Kasumi-1 (cell line): ENCODE measurements at places on chromosomes 5 and 9.

GRCh38 chr9:120983259-120983837, 56.8 kb upstream of the TRAF1 start:
- DNase-seq = no peak

- no peak for DNase-seq
Measured at GRCh38 chr5:37370550-37370863, 399 bp downstream of the NUP155 start.

- no peak for DNase-seq
Measured at GRCh38 chr9:122164286-122164685, 4.6 kb downstream of the MORN5 start.

DNA sequence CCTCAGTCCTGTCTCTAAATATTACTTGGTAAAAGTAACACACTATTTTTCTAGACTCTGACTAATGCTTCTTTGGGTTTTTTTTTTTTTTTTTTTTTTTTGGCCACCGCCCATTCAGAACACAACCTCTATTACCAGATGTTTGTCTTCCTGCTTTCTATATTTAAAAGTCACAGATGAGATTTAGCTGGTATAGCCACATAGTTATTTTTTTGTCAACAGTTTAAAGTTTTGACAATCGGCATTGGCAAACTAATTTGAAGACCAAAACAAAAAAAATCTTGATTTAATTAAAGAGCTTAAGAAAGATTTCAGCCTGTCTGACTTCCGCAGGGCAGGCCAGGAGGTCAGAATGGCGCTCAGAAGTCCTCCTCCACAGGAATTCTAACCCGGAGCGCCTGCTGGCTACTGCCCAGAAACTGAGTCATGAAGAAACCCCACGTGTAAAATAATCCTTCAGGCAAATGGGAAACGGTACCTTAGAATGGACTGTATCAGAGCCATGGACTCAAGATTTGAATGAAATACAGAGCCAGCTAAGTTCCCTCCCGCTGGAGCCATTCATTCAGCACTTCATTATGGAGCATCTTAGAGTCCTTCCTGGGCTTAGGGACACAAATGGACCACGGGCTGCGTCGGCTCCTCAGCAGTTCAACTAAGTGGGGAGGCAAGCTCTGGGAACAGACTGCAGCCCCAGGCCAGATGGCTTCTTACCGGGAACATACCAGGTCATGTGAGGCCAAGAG, 55.6 kb downstream of the PTPDC1 start:
- DNase-seq = no peak

DNA sequence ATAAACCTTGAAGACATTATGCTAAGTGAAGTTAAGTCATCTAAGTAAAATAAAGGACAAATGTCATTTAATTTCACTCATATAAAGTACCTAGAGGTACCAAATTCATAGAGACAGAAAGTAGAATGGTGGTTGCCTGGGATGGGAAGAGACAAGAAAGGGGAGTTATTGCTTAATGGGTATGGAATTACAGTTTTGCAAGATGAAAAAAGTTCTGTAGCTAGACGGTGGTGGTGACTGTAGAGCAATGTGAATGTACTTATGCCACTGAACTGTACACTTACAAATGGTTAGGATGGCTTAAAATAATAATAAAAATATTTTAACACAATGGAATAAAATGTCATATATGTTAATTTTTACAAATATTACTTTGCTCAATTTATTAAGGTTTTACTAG, 128.0 kb downstream of the MPDZ start:
- no peak for DNase-seq

GRCh38 chr9:2150338-2150737, 135.2 kb downstream of the SMARCA2 start:
- no peak for DNase-seq
